ENCODE measurements at places on chromosomes 6 and 20.

- no peak for DNase-seq
These were observed 279.6 kb downstream of the ESR1 start for GRCh38 chr6:152087096-152087495.

- DNase-seq: no peak
These were observed 138.6 kb downstream of the THEMIS start for GRCh38 chr6:127762284-127762683.

GRCh38 chr20:25033265-25033923 is 24.5 kb downstream of the ACSS1 start:
- no peak for DNase-seq

GRCh38 chr6:102488729-102489128 is 1095.2 kb downstream of the GRIK2 start:
- no peak for DNase-seq

DNA sequence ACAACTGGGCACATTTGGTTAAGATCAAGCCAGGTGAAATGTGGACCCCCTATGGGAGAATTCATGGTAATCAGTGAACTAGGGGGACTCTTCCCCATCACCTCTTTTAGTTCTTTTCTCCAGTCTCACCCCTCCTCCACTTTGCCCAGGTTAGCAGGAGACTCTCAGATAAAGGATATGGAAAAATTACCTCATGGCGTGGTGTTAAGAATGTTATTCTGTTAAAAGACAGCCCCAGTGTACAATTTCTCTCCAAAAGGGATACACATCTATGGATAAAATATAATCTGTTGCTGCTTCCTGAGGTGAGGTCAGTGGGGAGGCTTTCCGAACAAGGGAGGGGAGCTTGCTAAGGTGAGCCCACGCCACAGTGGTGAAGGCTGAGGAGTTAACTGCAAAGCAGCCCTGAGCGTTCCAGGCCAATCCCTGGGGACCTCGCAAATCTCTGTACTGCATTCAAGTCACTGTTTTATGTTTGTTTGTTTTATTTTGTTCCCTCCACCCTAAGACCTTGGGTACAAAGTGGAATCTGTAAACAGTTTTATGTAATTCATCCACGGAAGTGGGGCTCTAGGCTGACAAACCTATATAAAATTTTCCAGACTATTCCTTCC is 52.0 kb downstream of the ADGRF1 start:
- DNase-seq: no peak

GRCh38 chr20:54648421-54649142 is 173.2 kb downstream of the DOK5 start:
- no peak for DNase-seq

DNA sequence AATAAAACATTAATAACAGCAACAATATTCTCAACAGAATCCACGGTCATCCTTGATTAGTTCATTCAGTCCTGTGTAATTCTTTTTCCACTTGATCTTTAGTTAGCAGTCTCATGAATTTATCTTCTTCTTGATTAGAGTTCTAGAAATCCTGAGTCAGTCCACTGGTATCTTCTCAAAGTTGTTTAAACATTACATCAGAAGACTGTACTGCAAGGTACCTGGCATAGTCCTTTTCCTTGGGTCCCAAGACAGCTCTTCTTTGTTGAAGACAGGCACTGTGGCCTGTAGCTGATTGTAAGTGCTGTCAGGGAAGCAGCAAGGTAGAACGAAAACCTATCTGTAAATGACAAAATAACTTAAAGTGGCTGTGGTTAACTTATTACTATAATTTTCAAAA is 11.8 kb downstream of the MAP3K4 start:
- DNase-seq: no peak

- DNase-seq: no peak
These were observed 324.7 kb upstream of the JARID2 start for GRCh38 chr6:14921170-14921569.

DNA sequence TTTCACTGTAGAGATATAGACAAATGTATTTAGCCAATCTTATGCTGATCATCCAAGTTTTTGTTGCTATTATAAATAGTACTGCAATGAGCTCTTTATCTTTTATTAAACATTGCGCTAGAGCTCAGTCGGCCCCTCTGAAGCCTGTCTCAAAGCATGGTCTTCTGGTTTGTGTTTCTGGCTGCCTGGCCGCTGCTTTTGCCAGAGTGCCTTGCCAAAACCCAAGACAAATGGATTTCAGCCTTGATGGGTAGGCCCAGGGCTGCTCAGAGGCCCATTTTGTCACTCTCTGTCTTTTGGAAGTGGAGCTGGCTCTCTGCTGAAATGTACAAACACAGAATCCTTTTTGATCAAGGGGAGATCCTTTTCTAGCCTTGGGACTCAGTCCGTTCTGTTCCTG is 102.9 kb upstream of the KCNG1 start:
- DNase-seq: no peak
